ENCODE measurements at places on chromosomes 12 and 14.

GRCh38 chr14:101175731-101176534, 272.4 kb upstream of the RTL1 start:
- DNase-seq, result no peak

GRCh38 chr12:51868821-51869495, 18.9 kb upstream of the ANKRD33 start:
- no peak for DNase-seq

GRCh38 chr14:34680806-34681479, 33.5 kb downstream of the CFL2 start:
- no peak for DNase-seq

- DNase-seq, result no peak
Measured at GRCh38 chr12:12185414-12185813, 81.4 kb downstream of the LRP6 start.

GRCh38 chr14:89418452-89418851, 1.4 kb upstream of the FOXN3 start:
- DNase-seq, result no peak

DNA sequence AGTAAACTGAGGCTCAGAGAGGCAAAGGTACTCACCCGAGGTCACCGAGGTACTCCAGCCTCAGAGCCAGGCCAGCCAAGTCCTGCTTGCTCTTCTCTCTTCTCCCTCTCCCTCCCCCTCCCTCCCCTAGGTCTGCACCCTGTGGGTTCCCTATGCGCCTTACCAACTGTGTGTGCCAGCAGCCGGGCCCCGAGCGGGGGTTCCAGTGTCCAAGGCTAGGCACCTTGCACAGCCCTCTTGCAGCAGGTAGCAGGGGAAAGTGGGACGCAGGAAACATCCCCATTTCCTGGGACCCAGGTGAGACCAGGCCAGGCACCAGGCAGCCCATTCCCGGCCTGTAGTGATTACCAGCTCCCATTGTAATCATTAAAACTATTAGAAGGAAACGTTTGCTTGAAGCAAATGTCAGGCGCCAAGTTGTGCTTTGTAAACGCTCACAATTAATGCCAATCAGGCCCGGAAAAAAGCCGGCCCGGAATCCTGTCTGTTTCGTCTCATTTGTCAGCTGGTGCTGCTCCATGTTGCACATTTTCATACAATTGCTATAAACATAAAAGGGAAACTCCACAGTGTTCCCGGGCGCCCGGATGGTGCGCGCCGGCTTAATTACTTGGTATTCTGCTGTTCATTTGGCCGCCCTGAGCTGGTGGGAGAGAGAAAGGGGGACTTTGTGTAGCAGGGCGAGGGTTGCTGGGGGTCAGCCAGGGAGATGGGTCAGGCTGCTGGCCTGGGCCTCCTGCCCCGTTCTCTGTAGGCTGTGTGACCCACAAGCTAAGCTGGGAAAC, 11.9 kb downstream of the FAM222A start:
- DNase-seq, result no peak

GRCh38 chr14:99122521-99123125, 149.4 kb downstream of the BCL11B start:
- no peak for DNase-seq

GRCh38 chr12:120841525-120841924, 62.6 kb downstream of the SPPL3 start:
- no peak for DNase-seq

- DNase-seq, result no peak
Measured at GRCh38 chr14:29144621-29145020, 378.0 kb downstream of the FOXG1 start.

- DNase-seq, result no peak
Measured at GRCh38 chr14:99945732-99946651, 119.2 kb upstream of the EVL start.

DNA sequence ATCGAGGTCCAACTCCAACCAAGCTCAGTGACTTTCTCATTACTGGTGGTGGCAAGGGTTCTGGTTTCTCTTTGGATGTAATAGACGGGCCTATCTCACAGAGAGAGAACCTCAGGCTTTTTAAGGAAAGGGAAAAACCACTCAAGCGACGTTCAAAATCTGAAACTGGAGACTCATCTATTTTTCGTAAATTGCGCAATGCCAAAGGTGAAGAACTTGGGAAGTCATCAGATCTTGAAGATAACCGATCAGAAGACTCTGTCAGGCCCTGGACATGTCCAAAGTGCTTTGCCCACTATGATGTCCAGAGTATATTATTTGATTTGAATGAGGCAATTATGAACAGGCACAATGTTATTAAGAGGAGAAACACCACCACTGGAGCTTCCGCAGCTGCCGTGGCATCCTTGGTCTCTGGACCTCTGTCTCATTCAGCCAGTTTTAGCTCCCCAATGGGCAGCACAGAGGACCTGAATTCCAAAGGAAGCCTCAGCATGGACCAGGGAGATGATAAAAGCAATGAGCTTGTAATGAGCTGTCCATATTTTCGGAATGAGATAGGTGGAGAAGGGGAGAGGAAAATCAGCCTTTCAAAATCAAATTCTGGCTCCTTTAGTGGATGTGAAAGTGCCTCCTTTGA, 343.5 kb upstream of the RGS6 start:
- no peak for DNase-seq

- DNase-seq, result peak; percentile 53
Measured at GRCh38 chr12:26113853-26114719, 10.8 kb downstream of the BHLHE41 start.

DNA sequence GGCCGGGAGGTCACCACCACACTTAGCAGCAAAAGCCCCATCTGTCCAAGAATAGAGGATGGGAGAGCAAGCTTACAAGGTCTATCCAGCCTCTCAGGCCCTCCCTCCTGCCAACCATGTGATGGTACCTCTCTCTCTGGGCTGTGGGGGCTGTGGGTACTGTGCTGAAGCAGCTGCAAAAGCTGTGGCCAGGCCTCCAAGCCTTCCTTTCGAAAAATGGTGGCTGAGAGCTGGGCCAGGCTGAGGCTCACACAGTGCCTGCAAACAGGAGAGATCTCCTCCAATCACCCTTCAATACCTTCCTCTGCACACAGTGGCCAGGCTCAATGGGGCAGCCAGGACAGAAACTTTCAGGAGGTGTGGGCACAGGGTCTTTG, 1.1 kb downstream of the IPO4 start:
- DNase-seq, result no peak

DNA sequence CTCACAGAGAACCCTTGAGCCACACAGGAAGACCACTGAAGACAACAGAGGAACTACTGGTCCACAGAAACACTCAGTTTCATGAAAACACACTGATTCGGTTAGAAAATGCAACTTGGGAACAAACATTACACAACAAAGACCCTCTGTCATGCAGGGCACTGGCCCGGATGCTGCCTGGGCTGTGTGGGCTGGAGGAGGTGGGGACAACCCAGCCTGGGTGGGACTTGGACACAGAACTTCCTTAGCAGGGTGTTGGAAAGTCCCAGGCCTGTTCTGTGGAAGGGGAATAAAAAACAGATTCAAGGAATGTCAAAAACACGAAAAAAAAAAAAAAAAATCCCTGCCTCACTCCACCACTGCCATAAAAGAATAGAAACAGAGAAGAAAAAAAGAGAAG, 181.0 kb downstream of the MON2 start:
- DNase-seq, result no peak

- DNase-seq, result no peak
Measured at GRCh38 chr12:28017126-28017872, 44.8 kb upstream of the PTHLH start.

DNA sequence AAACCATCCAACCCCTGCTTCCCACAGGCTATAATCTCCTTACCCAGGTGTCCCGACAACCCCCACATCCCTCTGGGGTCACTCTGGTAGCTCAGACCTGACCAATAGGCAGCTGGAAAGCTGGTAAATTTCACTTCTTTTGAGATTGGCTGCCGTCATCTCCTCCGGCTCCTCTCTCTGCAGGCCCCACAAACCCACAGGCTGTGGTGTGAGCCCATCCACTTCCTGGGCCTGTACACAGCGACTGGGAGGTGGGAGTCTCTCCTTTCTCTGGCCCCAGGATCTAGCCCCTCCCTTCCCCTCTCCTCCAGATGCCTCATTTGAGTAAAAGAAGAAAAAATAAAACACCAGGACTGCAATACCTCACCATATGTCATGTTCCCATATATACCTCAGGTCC, 709 bp downstream of the INHBC start:
- DNase-seq, result no peak

- no peak for DNase-seq
Measured at GRCh38 chr12:130978785-130979184, 25.1 kb downstream of the ADGRD1 start.

GRCh38 chr12:53213348-53213747, 6.3 kb upstream of the ITGB7 start:
- DNase-seq, result peak; percentile 67

GRCh38 chr14:37641117-37641516, 45.7 kb downstream of the TTC6 start:
- DNase-seq, result no peak

GRCh38 chr12:60977966-60978365, 1282.2 kb upstream of the USP15 start:
- DNase-seq, result no peak

DNA sequence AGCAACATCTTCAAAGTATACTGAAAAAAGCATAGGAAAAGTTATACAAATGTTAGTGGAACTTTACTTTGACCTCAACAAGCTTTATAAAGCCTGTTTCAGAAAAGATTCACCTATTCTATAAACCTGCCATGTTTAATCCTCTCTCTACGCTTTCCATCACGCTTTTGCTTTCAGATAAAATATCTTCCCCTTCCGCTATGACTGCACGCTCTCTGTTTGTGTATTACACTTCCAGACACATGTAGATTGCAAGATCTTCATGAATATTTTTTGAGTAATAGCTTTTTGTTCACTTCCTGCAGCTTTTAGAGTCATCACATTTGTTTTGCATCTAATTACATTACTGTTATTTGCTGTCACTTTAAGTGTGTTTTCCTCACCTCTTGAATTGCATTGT, 271.4 kb downstream of the RASSF9 start:
- no peak for DNase-seq

- no peak for DNase-seq
Measured at GRCh38 chr14:79443602-79444001, 767.7 kb downstream of the DIO2 start.

DNA sequence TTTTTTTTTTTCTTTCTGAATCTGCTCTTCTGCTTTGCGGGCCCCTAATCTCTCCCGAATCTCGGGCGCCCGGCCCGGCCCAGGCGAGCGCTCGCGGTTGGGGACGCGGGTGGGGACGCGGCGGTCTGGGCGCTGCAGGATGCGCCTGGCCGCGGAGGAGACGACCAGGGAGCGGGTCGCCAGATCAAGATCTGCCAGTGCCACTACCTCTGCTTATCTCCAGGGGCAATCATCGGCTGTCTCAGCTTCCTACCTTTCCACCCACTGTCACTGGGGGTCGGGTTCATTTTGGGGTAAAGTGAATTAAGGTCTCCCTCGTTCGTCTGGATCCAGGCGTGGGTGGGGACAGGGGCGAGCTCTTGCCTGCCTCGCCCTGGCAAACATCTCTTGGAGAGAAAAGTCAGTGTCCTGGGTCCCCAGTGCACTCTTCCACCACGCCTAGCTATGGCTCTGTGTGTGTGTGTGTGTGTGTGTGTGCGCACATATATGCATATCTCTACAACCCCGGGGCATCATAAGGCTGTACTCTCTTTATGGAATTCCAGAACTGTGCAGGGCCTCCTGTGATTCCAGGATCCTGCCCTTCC, 422.3 kb downstream of the VRK1 start:
- DNase-seq, result no peak

- no peak for DNase-seq
Measured at GRCh38 chr14:68649476-68650189, 143.2 kb downstream of the ZFP36L1 start.

GRCh38 chr12:9258676-9259075, 50.5 kb upstream of the PZP start:
- no peak for DNase-seq

DNA sequence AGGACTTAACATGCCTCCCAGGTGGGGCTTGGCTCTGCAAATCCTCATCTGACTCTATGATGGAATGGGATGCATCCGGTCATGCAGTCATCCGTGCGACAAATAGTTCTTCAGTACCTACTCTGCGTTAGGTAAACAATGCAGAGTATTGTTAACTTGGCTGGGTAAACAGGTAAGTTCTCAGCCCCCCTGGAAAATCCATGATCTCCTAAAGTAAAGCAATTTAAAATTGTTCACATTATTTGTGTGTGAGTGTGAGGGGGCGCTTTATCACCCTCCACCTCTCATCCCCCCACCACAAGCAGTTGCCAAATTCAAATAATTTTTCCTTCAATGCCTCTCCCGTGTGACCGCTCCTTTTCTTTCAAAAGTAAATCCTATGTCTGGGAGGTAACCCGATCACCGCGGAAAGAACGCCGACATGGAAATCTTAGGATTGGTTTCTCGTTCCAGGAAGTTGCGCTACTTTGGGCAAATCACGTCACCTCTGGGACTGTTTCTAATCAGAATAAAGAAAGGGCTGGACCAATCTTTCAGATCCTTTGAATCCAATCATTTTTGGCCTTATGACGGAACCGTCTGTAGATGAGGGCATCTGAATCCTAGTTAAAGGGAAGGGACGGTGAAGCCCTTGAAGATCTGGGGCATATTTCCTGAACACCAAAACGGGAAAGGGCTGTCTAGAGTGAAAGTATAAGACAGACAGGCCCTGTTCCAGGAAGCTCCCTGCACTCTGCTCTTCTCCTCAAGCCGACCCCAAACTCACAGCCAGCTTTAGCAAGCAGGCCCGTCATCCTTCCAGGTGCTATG, 44.0 kb upstream of the SINHCAF start:
- no peak for DNase-seq

DNA sequence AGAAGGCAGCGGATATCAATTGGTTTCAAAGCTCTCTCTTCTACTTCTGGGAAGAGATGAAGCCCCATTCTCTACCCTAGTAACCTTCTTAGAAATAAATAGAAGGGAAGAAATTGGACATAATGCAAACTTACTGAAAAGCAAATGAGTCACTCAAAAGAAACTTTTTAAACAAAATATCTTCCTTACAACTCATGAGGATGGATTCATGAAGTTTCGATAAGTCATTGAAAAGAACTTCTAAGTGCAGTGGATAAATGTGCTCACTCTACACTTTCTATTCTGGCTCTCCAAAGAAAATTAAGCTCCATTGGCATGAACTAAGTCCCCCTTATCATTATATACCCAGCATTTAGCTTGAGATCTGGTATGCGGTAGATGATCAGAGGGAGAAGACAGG, 899.5 kb downstream of the RPS29 start:
- DNase-seq, result no peak

- no peak for DNase-seq
Measured at GRCh38 chr12:112908548-112908947, 1.8 kb downstream of the OAS1 start.

DNA sequence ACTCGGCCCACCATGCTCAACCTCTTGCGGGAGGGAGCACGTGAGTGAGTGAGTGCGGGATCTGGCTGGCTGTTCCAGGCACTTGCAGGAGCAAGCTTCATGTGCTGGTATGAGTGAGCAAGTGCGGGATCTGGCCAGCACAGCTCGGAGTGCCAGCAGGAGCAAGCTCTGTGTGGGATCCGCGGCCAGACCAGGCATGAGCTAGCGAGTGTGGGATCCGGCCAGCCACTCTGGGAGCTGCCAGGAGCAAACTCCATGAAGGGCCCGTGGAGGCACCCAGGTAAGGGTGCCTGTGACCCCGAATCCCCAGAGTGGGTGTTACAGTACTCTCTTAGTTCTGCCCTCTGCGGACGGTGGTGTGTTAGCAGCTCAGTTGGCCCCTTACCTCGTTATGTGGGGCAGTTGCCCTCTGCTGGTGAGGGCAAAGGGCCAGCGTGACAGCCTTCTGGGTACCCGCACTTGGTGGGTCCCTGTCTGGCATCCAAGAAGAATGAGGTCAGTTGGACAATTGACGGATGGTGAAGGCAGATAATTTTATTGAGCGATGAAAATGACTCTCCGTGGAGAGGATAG, 38.3 kb downstream of the RAD51B start:
- no peak for DNase-seq

All from stimulated activated CD8-positive, alpha-beta memory T cell treated with anti-CD3 and anti-CD28 coated beads, Interleukin-15, amount 100 ng/mL, for 24 hours (primary cell).